Activated CD4-positive, alpha-beta T cell treated with anti-CD3 and anti-CD28 coated beads for 36 hours (primary cell): ENCODE measurements at places on chromosomes 7 and 10. TPM values are rescaled to one million over a fixed set of nuclear protein-coding genes. Genes with fewer than 3 reads are reported as not detected.
A peak's percentile ranks its signal among the peaks of the same experiment; 100 is the strongest.

- H3K27me3 ChIP-seq, result no peaks in the 10 kb centered on the region
- H3K36me3 ChIP-seq, result no peaks in the 10 kb centered on the region
- no peak overlapping the region for H3K4me3 ChIP-seq
- no peak overlapping the region for H3K27ac ChIP-seq
- no peak for DNase-seq
Measured at GRCh38 chr10:82564353-82565196, 689.6 kb downstream of the NRG3 start.

DNA sequence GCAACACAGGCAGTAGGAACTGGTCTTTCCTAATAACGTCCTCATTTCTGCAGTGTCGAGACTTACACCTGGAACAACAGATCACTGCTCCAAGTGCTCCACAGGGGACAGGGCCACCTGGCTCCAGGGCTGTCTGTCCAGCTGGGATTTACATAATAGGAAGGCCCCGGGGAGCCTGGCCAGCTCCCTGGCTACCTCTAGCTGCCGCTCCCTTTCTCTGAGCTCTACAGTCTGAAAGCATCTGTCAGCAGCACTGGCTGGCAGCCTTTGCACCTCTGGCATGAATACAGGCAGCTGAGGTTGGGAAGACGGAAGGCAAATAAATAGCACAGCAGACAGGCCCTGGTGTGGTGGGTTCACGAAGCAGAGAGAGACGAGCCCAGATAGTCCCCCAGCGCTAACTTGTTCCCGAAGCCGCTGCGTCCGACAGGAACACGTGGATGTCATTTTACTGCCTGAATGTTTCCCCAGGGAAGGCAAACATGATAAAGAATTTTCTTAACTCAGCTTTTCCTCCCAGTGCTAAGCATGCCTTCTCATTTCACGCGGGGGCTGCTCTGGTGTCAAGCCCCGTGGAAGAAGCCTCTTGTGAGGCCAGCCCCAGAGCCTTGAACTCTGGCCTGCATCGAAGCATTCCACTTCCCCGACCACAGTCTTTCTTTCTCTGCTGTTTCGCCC lies 105.4 kb downstream of the ITIH5 start:
- no peak overlapping the region for H3K27ac ChIP-seq
- no peak for DNase-seq
- no peaks in the 10 kb centered on the region for H3K4me1 ChIP-seq
- H3K36me3 ChIP-seq, result no peaks in the 10 kb centered on the region

DNA sequence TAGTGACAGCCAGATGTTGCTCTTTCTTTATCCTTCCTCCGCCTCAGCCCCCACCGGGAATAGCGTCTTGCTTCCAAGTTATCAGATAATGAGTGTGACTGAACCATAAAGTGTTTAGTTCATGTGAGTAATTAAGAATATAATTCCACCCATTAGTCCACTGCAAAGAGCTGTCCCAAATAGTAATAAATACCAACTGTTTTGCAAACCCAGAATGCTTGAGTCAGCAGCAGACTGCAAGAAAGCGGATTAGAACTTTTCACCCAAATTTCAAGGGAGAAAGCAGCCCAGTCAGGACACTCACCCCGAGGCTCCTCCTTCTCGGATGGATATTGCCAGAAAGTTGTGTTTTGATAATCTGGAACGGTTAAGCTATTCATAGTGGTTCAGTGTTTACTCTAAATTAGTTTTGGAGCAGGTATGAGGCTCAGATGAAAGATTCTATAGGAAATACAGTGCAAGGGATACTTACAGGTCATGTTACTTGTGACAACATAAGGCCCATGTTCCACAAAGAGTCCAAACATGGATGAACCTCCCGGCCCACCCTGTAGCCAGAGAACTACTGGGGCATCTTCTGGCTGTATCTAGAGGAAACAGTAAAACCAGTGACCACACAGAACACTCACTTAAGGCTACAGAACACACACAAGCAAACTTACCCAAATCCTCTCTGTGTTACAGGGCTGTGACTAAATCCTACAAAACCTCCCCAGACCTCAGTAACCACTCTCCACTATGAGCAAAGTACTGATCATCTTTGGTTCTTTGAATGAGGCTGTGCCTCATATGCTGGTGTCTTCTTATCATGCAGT lies 50.5 kb downstream of the CPVL start:
- DNase-seq, result no peak
- no peak overlapping the region for H3K27ac ChIP-seq
- H3K27me3 ChIP-seq, result peaks cover 2% of the 10 kb centered on the region

DNA sequence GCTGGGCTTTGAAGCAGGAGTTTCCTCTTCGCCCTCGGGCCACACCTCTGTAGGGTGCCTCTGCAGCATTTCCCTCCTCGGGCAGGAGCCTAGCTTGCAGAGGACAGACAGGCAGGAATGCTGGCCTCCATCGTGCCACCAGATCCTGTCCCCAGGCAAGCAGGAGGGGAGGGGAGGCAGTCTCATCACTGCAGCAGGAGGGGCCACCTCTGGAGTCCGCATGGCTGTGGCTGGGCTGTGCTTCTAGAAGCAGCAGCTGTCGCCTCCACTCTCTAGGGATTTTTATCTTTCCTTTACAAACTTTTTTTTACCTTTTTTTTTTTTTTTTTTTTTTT lies 181.4 kb downstream of the CUX1 start:
- no peaks in the 10 kb centered on the region for H3K36me3 ChIP-seq
- no peak overlapping the region for H3K27ac ChIP-seq
- no peaks in the 10 kb centered on the region for H3K27me3 ChIP-seq
- H3K4me3 ChIP-seq, result no peak overlapping the region
- no peaks in the 10 kb centered on the region for H3K4me1 ChIP-seq

- DNase-seq, result no peak
- H3K27ac ChIP-seq, result no peak overlapping the region
- H3K27me3 ChIP-seq, result peaks cover 10% of the 10 kb centered on the region
Measured at GRCh38 chr10:96402417-96403305, 43.9 kb upstream of the OPALIN start.

DNA sequence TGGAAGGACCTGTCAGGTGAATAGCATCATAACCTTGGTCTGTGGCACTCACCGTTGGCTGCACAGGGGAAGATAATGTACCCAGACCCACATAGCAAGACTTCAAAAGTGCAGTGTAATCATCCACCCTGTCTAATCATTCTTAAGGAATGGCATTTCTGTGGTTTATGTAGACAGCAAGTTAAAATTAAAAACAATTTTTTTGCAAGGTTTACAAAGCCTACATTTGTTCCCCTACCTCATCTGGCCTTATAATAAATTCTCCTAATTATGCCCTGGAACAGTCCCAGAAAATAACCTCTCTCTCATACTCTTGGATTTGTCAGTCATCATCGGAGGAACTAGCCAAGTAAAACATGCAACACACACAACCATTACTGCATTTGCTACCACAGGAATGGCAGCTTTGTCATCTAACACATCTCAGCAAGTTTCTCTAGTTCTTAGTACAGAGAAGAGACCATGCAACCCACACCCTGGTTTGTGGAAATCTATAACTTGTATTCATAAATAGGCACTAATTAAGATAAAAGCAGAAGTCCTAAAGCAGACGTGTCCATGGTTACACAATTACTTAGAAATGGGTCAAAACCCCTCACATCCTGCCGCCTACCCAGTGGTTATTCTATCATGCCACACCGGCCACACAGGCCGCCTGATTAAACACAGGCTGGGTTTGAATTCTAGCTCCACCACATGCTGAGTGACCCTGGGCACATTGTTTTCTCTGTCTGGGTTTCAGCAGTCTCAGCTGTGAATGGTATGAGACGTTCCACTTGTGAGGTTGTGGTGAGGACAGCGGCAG lies 19.1 kb downstream of the ABLIM1 start:
- no peaks in the 10 kb centered on the region for H3K36me3 ChIP-seq
- no peak for DNase-seq
- no peak overlapping the region for H3K27ac ChIP-seq
- H3K27me3 ChIP-seq, result peaks cover 7% of the 10 kb centered on the region

GRCh38 chr7:155961241-155962190 lies 149.3 kb upstream of the SHH start:
- no peak overlapping the region for H3K4me3 ChIP-seq
- peak overlapping the region; percentile 14 for H3K27ac ChIP-seq
- peaks cover 18% of the 10 kb centered on the region for H3K27me3 ChIP-seq
- peaks cover 28% of the 10 kb centered on the region for H3K4me1 ChIP-seq
- no peaks in the 10 kb centered on the region for H3K36me3 ChIP-seq

- no peak overlapping the region for H3K27ac ChIP-seq
- H3K4me1 ChIP-seq, result no peaks in the 10 kb centered on the region
- no peaks in the 10 kb centered on the region for H3K36me3 ChIP-seq
- no peak overlapping the region for H3K4me3 ChIP-seq
- H3K27me3 ChIP-seq, result peaks cover 17% of the 10 kb centered on the region
Measured at GRCh38 chr7:94401428-94401814, 6.7 kb downstream of the COL1A2 start.

- peak overlapping the region; percentile 67 for H3K27ac ChIP-seq
- DNase-seq, result peak; percentile 61
- peaks cover 44% of the 10 kb centered on the region for H3K36me3 ChIP-seq
Measured at GRCh38 chr7:100366411-100367250, 6.7 kb upstream of the PILRA start.

DNA sequence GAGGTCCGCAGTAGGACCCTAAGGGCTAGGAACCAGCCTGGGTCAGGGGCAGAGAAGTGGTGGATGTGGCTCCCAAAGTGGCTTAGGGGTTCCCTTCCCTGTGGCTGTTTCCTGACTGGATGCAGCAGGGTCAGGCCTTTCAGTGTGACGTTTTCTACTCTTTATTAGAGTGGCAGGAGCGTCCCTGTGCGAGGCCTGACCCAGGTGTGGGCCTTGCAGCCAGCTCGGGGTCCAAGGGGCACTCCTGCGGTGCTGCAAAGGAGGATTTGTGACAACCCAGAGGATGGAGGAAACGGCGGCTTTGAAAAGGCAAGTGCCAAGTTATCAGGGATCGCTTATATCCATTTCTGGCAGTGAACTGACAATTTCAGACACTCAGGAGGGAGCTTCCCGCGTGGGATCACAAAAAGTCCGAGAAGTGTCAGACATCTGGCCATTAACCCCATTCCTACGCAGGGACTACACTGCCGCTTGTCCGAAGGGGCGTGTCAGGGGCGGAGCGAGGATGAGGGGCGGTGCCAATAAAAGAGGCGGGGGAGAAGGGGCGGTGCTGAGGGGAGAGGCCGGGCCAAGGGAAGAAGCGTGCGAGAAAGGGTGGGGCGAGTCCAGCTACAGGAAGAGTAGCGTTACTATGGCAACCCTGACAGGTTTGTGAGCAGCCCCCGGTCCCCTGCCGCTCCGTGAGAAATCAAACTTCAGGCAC lies 98.8 kb upstream of the ZNF722 start:
- no peaks in the 10 kb centered on the region for H3K27me3 ChIP-seq
- peak; percentile 92 for DNase-seq
- H3K4me3 ChIP-seq, result peak overlapping the region; percentile 85

DNA sequence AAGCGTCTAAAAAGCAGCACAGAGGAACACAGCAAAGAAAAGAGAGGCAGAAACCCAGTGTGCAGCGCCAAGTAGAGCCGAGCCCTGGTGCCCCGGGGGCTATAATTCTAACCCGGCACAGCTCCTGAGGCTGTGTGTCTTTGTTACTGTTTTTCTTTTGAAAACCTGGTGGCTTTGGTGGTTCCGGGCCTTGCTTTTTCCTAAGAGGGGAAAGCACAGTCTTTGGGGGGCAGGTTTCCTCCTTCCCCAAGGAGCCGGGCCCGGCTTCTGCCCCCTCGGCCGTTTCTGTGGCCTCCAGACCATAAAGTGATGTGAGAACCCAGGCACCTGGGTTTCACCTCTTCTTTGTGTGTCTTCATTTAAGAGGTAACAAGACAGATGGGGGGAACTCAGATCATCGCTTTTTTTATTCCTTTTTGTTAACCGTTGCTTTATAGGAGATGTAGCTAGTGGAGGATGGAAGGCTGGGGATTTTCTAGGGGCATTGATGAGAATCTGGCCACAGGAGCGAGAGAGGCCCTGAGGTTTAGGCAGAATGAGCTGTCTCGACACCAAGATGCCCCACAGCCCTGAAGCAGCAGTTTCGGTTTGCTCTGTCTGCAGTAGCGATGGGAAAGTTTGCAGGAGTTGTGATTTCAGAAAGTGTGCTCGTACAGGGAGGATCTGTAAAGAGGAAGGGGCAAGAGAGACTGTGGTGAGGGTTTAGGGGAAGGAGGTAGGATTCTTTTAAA lies 367.8 kb upstream of the GALNT17 start:
- peaks cover 5% of the 10 kb centered on the region for H3K4me1 ChIP-seq
- peak overlapping the region; percentile 61 for H3K4me3 ChIP-seq
- no peaks in the 10 kb centered on the region for H3K27me3 ChIP-seq
- peak overlapping the region; percentile 11 for H3K27ac ChIP-seq
- DNase-seq, result peak; percentile 48

DNA sequence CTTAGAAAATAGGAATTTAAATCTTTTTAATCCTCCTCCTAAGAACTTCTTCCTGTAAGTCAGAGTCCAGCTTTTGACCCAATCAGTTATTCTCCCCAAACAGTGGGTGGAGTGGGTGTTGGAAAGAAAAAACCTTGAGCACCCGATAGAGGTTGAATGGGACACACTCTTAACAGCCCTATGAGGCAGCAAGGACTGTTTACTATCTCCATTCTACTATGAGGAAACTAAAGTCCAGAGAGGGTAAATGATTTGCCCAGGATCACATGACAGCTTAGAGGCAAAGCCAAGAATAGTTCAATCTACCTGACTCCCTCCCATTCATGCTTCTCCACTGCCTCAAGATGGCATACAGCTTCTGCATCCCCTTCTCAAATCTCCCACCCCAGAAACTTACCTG lies 57.6 kb upstream of the SLC35B4 start:
- H3K4me1 ChIP-seq, result no peaks in the 10 kb centered on the region
- H3K27me3 ChIP-seq, result peaks cover 13% of the 10 kb centered on the region
- H3K36me3 ChIP-seq, result no peaks in the 10 kb centered on the region

- H3K36me3 ChIP-seq, result no peaks in the 10 kb centered on the region
- no peak overlapping the region for H3K4me3 ChIP-seq
- peaks cover 3% of the 10 kb centered on the region for H3K27me3 ChIP-seq
- DNase-seq, result no peak
- H3K4me1 ChIP-seq, result no peaks in the 10 kb centered on the region
Measured at GRCh38 chr10:31617757-31618156, 298.7 kb downstream of the ZEB1 start.

GRCh38 chr7:151740081-151740851 lies 136.6 kb downstream of the PRKAG2 start:
- no peak for DNase-seq
- no peaks in the 10 kb centered on the region for H3K27me3 ChIP-seq
- no peak overlapping the region for H3K4me3 ChIP-seq
- peaks cover 24% of the 10 kb centered on the region for H3K4me1 ChIP-seq
- H3K36me3 ChIP-seq, result no peaks in the 10 kb centered on the region

GRCh38 chr7:155593461-155594162 lies 47.3 kb upstream of the CNPY1 start:
- no peak overlapping the region for H3K4me3 ChIP-seq
- peaks cover 8% of the 10 kb centered on the region for H3K4me1 ChIP-seq
- no peaks in the 10 kb centered on the region for H3K36me3 ChIP-seq
- peaks cover 13% of the 10 kb centered on the region for H3K27me3 ChIP-seq

The SYNPO2L gene
- not detected for total RNA-seq

The PITX3 gene
- 0.66 TPM for total RNA-seq

The NKX2-3 gene
- total RNA-seq, result not detected

The EGR2 gene
- 53.9 TPM for total RNA-seq

The TMEM229A gene
- total RNA-seq, result not detected

The UTF1 gene
- not detected for total RNA-seq

The ELMO1 gene
- total RNA-seq, result 173 TPM

The TEX47 gene
- not detected for total RNA-seq

The NEURL1 gene
- 2.3 TPM for total RNA-seq
